Activated naive CD8-positive, alpha-beta T cell treated with anti-CD3 and anti-CD28 coated beads, Interleukin-2, amount 50 U/mL, for 24 hours (primary cell): ENCODE measurements at places on chromosomes 5 and 9.

- DNase-seq, result peak; percentile 16
These were observed 141.0 kb downstream of the CDK5RAP2 start for GRCh38 chr9:120438836-120439546.

DNA sequence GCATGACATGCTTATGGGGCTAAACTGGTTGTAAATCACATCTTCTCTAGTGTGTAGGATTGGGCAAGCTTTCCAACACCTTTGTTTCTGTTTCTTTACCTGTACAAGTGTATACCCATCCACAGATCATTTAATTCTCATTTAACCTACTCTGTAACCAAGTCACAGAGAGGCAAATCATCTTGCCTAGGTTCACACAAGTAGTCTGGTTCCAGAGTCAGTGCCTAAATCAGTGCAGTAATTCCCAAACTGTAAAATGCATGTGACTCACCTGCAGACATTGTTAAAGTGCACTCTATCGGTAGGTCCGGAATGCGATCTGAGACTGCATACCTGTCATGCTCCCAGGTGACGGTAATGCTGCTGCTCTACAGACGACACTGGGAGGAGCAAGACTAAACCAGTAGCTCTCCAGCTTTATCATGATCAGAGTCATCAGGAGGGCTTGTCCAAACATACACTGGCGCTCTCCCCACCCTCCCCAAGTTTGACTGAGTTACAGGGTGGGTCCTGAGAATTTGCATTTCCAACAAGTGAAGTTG lies 107.9 kb upstream of the FREM1 start:
- DNase-seq, result no peak

DNA sequence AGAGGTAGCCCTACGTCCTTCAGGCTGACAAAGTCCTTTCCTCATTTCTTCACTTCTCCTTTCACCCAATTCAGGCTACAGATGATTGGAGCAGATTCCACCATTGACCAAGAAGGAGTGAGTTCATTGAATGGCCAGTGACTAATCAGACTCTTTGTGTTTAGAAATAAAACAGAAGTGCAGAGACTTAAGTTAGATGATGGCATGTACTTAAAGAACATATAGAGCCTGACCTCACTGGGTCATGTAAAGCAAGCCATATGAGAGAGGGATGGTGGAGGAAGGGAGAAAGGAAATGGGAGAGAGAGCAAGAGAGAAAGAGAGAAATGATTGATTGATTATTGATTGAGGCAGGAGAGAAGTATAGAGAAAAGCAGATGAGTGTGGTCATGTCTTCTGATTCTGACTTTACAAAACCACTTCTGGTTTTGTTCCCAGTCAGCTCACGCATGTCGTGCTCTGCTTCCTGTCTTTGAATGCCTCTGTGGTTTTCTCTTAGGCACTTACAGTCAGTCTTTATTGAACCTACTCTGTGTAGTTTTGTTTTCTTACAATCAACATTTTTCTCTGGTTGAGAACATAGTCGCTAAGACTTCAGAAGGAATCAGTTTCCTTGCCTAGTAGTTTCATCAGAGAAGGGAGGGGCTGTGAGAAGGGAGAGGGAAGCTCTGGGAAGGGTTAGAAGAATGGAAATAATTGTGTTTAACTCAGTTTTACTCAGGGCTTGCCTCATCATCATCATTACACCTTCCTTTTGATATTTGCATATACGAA lies 149.2 kb upstream of the KLF9 start:
- DNase-seq, result peak; percentile 33

DNA sequence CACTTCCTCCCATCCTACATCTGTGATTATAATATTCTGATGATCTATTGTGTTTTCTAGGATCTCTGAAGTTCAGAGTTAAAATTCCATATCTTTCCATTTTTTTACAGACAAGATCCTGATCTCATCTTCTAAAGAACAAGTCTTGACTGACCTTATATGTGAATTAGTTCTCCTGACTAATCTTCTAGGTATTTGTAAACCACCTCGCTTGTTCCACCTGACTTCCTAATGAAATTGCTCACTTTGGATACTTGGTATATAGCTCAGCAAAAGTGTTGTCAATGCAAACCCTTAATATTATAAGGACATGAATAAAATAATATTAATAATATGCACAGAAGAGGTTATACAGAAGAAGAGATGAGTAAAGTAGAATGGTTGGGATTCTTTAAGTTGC lies 68.2 kb upstream of the NR4A3 start:
- no peak for DNase-seq

GRCh38 chr9:133738640-133739225 lies 581 bp upstream of the SARDH start:
- DNase-seq, result no peak

DNA sequence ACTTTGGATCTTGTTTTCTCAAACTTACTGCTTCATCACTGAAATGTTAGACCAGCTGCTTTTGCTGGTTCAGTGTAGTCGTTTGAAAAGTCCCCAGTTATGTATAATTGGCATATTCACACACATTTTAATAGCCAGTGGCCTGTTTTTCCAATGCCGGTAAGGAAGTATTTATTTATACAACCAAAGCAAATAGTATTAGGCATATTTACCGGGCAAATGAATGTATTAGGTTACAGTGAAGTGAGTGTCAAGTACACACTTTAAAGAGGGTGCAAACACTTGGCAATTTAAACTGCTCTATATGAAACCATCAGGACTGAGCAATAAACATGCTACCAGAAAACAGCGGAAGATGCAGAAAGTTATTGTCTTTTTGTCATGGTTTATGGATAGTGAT lies 242.9 kb downstream of the MCTP1 start:
- no peak for DNase-seq
